Inflammatory macrophage (primary cell): ENCODE measurements at places on chromosomes 13 and 19.

DNA sequence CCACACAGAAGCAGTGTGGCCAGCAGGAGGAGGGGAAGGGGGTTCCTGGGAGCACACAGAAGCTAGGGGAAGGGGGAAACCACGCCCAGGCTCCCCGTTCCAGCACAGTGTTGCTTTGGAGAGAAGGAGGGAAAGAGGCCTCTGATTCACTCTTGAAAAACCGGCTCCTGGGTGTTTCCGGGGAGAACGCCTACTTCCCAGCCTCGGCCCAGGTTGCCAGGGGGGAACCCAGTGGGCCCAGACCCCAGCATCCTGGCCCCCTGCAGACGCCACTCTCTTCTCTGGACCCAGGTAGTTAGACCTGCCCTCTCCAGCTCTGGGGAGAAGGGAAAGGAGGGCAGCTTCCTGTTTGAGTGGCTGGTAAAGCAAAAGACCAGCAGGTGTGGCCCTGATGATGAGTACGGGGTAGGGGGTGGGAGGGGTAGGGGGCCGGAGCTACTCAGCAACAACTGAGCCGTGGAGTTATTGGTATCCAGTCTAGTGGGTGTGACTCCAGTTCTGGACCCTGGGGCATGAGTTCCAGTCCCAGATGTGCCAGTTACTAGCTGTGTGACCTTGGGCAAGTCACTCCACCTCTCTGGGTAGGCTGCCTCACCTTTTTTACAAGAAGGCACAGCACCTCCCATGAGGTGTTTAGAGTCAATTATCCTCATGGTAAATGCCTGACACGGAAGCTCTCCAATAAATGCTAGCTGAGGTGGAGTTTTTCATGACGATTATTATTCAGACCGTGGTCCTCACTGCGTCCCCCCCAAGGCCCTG lies 836 bp downstream of the GIPC1 start:
- no peak for DNase-seq

DNA sequence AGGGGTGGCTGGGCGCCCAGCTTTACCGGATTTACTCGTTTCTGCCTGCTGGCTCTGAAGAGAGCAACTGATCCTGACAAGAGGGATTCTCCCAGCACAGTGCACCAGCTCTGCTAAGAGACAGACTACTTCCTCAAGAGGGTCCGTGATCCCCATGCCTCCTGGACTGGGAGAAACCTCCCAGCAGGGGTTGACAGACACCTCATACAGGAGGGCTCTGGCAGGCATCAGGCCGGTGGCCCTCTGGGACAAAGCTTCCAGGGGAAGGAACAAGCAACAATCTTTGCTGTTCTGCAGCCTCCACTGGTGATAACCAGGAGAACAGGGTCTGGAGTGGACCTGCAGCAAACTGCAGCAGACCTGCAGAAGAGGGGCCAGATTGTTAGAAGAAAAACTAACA lies 1192.5 kb upstream of the PRR20A start:
- DNase-seq: no peak

- DNase-seq: peak; percentile 15
Observed at GRCh38 chr13:112725346-112726015, 35.6 kb downstream of the ATP11A start.

GRCh38 chr13:59458908-59459579 lies 704.7 kb downstream of the DIAPH3 start:
- no peak for DNase-seq

DNA sequence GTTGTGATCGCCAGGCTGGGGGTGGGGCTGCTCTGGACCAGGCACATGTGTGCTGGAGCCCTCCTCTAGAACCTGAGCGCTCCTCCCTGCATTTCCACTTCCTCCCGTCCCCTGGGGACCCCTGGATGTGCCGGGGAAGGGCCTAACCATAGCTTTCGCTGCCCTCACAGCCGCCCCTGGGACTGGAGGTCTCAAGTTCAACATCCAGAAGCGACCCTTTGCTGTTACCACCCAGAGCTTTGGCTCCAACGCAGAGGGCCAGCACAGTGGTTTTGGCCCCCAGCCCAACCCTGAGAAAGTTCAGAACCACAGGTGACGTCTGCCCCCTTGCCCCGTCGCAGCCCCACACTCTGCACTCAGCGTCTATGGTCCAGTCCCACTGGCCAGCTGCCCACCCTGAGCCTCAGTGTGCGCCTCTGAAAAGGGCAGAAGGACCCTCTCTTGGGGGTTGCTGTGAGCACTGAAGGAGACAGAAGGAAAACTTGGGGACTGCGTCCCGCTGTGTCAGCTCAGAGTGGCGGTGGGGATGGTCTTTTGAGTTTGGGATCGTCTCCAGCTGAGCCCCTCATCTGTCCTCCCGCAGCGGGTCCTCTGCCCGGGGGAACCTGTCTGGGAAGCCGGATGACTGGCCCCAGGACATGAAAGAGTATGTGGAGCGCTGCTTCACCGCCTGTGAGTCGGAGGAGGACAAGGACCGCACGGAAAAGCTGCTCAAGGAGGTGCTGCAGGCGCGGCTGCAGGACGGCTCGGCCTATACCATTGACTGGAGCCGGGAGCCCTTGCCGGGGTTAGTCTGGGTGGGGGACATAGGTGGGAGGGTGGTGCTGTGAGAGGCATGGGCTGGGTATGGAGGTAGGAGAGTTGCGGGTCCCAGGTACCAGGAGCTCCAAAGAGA lies 6.0 kb downstream of the LENG8 start:
- DNase-seq: no peak

GRCh38 chr13:107650081-107650701 lies 565.1 kb downstream of the LIG4 start:
- peak; percentile 36 for DNase-seq

- no peak for DNase-seq
Observed at GRCh38 chr13:78238911-78239310, 320.3 kb upstream of the EDNRB start.

GRCh38 chr19:49331616-49332055 lies 3.6 kb upstream of the CD37 start:
- DNase-seq: peak; percentile 86

DNA sequence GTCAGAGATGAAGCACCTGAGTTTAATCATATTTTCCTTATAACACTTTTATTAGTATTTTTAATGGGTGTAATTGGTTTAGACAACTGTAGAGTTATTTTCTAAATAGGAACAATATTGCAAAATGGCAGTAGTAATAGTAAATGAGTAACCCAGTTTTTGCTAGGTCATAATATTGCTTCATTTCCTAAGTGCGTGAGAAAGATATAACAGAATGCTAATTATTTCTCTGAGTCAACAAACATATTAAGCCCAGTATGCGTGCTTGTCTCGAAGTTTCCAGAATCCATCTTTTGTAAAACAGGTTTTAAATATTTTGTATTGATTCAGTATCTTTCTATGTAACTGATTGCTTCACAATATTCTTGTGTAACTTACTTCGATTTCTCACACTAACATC lies 315.3 kb downstream of the MYO16 start:
- DNase-seq: peak; percentile 81

DNA sequence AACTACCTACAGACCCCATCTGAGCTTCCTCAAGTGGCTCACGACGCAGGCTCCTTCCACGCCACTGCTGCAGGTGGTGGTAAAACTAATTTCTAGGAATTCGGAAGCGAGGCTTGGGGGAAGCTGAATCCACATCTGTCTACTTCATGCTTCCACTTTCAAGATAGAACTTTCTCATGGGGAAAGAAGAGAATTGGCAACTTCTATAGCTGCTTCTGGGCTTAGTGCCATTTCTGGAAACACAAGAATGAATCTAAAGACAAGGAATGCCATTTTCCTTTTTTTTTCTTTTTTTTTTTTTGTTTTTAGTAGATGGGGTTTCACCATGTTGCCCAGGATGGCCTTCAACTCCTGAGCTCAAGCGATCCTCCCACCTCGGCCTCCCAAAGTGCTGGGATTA lies 2.8 kb upstream of the NLRP12 start:
- DNase-seq: no peak

DNA sequence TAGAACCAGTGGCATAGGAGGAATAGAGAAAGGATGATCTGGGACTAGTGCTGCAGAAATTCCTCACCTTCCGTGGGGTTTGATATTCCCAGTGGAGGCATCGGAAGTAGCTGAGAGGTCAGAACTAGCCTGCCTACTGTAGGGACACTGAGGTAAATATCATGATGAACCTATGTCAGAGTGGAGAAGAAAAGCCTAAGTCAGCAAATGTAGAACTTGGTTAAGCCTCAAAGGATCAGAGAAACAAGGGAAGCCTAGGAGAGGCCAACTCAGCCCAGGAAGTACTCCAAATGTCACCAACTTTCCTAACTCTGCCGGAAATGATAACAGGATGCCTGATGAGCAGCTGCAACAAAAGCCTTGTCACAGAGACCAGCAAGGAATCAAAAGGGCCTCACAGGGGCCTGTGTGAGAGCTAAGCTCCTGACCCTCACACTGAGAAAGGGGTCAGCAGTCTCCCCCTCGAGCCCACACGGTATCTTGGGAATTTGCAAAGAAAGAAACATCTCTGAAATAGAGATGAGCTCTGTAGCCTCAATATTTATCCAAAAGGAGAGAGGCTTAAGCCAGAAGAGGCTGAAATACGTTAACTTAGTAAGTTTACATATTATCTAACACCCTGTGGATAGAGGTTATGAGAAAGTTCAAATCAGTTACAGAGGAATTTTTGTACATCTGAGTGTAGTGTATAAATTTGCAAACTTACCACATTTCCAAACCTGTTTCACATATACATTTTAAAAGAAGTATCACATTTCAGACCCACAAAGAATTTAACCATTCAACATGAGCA lies 1064.3 kb downstream of the DIAPH3 start:
- no peak for DNase-seq

GRCh38 chr13:75216038-75216437 lies 265.9 kb downstream of the TBC1D4 start:
- DNase-seq: no peak

DNA sequence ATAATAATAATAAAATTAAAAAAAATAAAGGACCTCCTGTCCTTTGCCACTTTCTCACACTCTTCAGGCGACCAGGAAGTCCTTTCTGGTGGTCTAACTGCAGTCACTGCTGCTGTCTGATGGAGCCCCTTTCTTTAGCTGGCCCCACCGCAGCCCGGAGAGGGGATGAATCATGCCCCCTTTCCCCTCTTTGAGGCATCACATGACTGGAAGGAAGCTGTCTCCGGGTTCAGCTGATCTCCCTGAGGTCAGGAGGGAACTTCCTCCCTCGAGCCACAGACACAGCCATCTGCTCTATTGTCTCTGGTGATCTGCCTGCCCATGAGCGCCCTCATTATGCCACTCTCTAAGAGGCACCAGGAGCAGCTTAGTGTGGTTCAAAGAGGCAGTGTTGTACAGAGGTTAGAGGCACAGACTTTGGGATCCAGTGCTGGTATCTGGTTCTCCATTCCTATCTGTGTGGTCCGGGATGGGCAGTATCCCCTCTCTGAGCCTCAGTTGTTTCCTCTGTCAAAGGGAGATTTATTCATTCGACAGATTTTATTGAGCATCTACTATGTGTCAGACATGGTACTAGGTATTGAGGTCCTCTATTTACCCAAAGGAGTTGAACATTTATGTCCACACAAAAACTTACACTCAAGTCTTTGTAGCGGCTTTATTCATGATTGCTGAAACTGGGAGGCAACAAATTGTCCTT lies 30.0 kb downstream of the VAV1 start:
- DNase-seq: peak; percentile 93

DNA sequence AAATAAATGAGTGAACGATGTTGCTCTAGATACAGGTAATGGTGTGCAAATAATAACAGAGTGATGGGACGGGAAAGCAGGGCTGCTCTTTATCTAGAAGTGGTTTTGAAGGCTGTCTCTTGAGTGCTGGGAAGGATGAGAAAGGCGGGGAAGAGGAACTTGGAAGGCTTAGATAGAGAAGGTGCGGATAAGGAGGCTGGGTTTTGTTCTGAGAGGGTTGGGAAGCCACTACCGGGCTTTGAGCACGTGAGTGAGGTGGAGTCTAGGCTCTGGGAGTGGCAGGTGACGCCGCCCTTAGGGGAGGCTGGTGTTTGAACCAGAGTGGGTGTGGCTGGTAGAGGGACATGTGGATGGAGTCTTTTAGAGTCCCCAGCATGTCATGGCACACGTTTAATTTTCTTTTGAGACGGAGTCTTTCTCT lies 811 bp downstream of the ARMC6 start:
- DNase-seq: peak; percentile 93

DNA sequence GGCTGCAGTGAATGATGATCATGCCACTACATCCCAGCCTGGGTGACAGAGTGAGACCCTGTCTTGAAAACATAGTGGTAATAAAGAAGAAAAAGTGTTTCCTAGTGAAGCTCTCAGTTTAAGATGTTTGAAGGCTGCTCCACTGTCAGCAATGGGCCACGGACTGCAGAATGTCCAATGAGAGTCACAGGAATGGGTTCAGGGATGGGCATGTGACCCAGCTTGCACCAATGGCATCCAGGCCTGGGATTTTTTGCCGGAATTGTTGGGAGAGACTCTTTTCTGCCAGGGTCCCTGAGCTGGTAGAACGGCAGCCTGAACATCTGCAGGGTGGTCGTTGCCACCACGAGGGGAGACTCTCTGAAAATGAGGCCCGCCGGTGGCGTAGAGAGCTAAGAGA lies 6.3 kb downstream of the SHISA7 start:
- no peak for DNase-seq

GRCh38 chr19:39138221-39139211 lies 12.9 kb downstream of the PAK4 start:
- DNase-seq: no peak

- peak; percentile 38 for DNase-seq
Observed at GRCh38 chr19:4557971-4558941, 1.2 kb downstream of the SEMA6B start.

DNA sequence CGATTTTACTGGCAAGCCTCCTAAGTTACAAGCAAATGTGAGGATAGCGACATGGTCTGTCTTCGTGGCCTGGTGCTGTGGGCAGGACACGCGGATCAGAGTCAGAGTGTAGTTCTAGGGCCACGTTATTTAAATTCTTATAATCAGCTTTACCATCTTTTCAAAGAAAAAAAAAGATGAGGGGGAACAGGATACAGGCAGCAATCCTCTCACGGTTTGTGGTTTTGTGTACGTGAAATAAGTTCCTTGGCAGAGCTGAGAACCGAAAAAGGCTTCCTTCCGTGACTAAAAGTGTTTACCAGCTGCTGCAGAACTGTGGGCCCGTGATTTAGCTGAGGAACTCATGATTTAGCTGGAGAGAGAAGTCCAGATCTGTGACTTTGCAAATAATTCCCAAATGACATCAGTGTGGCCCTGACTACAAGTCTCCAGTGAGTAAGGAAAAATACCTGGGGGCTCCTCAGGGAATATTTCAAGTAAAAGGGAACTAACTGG lies 27.2 kb downstream of the RCBTB2 start:
- peak; percentile 67 for DNase-seq

GRCh38 chr19:39212375-39212742 lies 8.3 kb upstream of the SYCN start:
- DNase-seq: peak; percentile 44

DNA sequence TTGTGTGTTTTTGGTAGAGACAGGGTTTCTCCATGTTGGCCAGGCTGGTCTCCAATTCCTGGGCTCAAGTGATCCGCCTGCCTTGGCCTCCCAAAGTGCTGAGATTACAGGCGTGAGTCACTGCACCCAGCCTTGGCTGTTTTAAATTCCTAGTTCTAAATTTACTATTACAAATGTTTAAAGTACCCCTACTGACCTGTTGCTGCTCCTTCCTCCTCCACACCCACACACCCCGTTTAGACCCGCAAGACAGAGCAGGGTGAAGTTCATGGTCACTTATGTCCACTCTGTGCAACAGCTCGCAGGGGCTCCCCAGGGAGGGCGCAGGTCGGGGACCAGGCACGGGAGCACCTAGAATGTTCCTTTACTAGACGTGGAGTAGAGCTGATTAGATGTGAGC lies 28.7 kb downstream of the TMEM161A start:
- DNase-seq: no peak
